ENCODE measurements at places on chromosomes 3 and 15.
A peak's percentile ranks its signal among the peaks of the same experiment; 100 is the strongest.

- DNase-seq = peak; percentile 14
Observed at GRCh38 chr3:139427283-139428060, 38.0 kb upstream of the COPB2 start.

DNA sequence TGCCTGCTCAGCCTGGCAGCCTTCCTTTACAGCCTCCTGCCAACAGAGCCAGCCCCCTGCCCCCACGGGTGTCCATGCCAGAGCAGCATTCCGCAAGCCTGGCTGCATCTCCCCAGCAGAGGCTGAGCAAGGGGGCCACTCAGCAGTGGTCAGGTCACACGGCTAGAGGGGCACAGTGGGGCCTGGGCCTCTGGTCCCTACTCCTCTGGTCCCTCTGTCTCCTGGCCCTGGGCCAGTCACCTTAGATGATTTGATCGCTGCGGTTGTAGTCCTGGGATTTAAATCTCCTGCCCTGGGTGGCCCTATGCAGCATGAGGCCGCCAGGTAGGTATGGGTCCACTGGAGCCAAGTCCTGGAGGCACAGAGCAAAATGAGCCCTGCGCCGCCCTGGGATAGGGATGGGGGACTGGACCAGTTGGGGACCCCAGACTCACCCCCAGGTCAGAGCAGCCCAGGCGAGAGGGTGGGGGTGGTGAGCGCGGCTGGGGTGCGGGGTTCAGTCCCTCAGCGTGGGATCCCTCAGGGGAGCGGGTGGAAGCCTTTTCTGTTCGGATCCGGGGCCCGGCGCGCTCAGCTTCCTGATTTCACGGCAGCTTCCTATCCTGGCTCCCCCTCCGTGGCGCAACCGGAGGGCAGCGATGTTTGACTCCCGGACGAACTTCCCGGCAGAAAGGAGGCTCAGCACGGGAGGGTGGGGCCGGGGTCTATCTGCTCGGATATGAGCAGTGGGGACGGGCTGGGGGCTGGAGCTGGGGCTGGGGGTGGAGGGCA is at the start of gene ZBTB47:
Gene ZBTB47 (plus strand): TSS at position 138 of the 771 bp plus-strand sequence. CDS start 4,659 bp downstream, outside the sequence.
- no peak for DNase-seq

- DNase-seq = no peak
Observed at GRCh38 chr15:53670701-53671100, 88.8 kb downstream of the WDR72 start.

DNA sequence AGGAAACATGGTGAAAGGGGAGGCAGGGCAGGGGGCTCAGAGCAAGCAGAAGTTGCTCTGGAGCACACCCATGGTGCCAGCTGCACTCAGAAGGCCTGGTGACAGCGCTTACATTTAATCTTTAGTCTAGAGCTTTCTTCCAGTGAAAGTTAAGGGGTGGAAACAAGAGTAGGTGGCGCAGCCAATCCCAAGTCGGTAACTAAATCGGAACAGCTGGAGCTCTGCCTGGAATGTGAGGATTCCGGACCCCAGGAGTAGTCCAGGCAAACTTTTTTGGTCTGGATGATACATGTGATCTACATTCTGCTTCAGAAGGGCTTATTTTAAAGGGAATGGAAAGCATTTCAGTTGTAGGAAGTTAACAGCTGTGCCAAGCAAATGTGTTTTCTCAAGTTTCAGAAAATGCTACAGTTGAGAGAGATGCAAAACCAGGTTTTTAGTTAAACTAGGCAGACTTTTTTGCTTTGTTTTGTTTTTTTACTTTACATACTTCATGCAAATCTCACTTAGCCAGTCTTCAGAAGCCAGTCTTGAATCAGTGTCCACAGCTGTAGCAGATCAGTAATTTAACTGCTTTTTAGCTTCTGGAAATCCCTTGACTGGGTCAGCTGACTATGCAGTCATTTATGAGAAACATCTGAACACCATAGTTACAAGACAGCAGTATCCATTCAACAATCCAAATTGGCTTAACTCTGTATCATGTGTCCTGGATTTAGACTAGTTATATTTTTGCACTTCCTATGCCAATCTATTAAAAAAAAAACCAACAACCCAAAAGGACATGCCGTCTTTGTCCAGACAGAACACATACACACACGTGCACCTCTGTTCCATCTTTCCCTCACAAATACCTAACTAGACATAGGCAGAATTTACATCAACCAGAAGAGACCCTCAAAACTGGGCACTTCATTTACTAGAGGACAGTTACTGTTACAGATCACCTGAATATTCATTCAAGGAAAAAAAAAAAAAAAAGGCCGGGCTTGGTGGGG is 33.2 kb downstream of the ZNF106 start:
- DNase-seq = peak; percentile 6

GRCh38 chr3:98954791-98955604 is 53.5 kb upstream of the DCBLD2 start:
- no peak for DNase-seq

- no peak for DNase-seq
Observed at GRCh38 chr3:170811515-170811914, 58.5 kb downstream of the RPL22L1 start.

DNA sequence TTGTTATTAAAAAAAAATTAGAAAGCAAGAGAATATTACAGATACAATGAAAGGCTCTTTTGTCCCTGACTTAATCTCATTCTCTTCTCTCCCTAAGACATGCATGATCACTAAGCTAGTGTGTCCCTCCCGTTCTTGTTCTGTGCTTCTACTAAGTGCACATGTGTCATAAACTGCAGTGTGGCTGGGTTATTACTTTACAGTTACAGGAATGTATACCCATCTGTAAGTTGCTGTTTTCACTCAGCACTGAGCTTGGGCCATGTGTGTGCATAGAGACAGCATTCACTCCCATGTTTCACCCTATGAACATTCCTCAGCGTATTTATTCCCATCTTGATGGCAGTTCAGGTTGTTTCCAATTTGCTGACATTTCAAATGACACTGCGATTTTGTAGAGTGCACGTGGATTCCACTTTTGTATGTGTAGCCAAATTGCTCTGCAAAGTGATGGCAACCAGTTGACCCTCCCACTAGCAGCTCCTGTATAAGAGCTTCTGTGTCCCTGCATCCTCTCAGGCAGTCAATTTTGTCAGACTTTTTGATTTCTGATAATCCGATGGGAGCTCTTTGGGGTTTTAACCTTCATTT is 145.8 kb upstream of the UBE2E1 start:
- DNase-seq = no peak

- DNase-seq = no peak
Observed at GRCh38 chr15:70870051-70870450, 16.1 kb upstream of the LARP6 start.

GRCh38 chr3:129824926-129825541 is 68.5 kb downstream of the TMCC1 start:
- peak; percentile 50 for DNase-seq

- no peak for DNase-seq
Observed at GRCh38 chr3:55608301-55608937, 121.3 kb upstream of the WNT5A start.

GRCh38 chr3:185825639-185826481 is 1.0 kb upstream of the IGF2BP2 start:
- DNase-seq = peak; percentile 46

DNA sequence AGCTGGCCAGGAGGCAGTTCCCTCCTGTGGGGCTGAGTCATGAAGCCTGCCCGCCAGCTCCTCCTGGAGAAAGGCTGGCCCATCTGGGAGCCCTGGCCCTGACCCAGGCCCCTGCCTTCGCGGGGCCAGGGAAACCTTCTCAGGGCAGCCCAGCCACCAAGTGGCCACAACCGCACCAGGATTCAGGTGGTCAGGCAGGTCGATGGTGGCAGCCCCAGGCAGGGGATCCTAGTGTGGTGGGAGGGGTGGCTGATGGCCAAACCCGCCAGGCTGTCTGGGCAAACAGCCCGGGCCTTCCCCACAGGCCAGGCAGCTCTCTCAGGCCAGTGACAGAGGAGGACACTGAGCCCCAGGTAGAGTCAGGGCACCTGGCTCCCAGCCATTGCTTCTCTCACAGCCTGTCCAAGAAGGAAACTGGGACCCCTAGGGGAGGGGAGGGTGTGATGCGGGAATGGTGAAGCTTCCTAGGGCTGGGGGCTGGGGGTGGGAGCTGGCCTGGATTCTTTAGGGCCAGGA is 1.2 kb downstream of the TWF2 start:
- DNase-seq = no peak

Measured in neural crest cell (in vitro differentiated cells).